D721Med (cell line): ENCODE measurements at places on chromosomes 12 and 14.

- DNase-seq, result no peak
Observed at GRCh38 chr14:87898301-87898700, 94.7 kb downstream of the GALC start.

- no peak for DNase-seq
Observed at GRCh38 chr12:107525719-107526554, 159.7 kb upstream of the PWP1 start.

GRCh38 chr14:81454572-81455218 is 54.6 kb upstream of the STON2 start:
- DNase-seq, result no peak

DNA sequence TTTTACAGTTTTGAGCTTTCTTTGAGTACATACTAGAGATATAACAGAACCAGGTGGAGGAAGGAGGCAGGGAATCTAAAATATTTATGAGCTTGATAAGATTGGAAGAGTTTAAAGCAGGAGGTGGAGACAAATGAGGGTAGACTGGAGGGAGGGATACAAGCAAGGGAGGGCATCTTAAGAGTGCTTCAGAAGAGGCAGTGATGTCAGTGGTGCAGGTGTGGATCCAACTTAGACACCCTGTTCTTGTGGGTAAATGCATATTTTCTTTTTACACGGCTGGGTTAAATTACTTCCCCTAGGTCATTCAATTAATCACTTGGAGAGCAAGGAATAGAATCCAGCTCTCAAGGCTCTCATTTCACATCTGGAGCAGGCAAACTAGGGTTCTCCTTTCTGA is 146.1 kb upstream of the LRIG3 start:
- no peak for DNase-seq

- DNase-seq, result no peak
Observed at GRCh38 chr12:66603461-66603860, 75.4 kb downstream of the GRIP1 start.

DNA sequence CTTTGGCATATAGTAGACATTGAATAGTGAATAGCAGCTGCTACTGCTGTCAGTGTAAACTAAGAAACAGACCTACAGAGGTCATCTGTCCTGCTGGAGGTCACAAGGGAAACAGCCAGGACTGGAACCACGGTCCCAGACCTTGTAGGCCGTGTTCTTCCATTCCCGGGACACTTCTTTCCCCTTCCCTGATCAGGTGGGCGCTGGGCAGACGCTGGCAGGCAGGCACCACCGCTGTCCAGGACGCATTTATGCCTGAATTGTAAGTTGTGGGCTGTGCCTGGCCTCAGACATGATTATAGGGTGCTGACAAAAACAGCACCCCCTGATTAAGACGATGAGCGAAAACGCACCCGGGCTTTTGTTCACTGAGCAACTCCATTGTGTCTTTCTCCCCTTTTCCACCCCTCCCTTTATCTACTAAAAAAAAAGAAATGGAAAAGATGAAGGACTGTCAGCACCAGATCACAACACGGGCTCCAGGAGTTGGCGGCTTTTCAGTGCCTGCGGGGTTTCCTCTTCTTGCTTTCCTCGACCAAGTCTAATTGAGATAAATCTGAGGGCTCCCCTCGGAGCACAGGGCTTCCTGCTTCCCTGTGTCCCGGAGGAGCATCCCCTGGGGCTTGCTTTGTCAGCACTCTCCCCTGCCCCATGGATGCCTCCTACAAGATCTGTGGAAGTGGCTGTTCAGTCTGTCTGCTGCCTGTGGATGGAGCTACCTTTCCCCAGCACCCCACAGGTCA is 80.6 kb downstream of the TSPAN9 start:
- no peak for DNase-seq

- no peak for DNase-seq
Observed at GRCh38 chr14:29242755-29243754, 476.5 kb downstream of the FOXG1 start.

- DNase-seq, result no peak
Observed at GRCh38 chr12:72110937-72111650, 161.1 kb upstream of the TRHDE start.

DNA sequence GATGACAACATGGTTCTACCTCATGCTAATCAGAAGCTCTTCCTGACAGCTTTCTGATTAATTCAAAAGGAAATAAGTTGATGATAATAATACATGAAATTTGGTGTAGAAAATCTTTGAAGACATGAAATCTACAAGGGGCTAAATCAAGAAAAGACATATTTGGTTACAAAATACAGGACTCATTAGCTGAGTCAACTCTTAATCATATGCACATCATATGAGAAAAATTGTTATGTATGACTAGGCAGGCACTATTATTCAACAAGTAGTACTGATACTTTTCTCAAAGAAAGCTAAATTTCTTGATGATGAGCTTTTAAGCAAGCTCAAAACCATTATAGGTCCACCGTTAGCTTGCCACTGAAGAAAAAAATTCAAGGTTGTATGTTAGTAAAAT is 7.1 kb downstream of the ABCC9 start:
- DNase-seq, result no peak

- DNase-seq, result no peak
Observed at GRCh38 chr14:95541932-95542930, 7.4 kb downstream of the GLRX5 start.

DNA sequence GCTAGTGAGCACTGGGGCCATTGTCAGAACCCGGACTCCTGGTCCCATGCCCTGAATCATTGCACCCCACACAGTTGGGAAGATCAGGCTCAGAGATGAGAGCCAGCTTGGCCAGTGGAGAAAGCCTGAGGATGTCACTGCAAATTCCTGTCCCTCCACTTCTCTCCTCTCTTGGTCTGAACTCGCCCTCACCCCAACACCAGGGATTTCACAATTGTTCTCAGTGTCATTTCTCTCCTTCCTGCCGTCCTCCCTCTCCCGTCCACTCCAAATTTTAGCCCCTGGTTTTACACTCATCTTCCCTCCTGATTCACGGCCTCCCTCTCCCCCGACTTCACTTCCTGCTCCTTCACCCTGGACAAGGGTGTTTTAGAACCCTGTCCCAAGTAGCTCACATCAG is 11.1 kb downstream of the KRT75 start:
- DNase-seq, result no peak

- DNase-seq, result no peak
Observed at GRCh38 chr12:4302881-4303280, 18.1 kb upstream of the TIGAR start.

DNA sequence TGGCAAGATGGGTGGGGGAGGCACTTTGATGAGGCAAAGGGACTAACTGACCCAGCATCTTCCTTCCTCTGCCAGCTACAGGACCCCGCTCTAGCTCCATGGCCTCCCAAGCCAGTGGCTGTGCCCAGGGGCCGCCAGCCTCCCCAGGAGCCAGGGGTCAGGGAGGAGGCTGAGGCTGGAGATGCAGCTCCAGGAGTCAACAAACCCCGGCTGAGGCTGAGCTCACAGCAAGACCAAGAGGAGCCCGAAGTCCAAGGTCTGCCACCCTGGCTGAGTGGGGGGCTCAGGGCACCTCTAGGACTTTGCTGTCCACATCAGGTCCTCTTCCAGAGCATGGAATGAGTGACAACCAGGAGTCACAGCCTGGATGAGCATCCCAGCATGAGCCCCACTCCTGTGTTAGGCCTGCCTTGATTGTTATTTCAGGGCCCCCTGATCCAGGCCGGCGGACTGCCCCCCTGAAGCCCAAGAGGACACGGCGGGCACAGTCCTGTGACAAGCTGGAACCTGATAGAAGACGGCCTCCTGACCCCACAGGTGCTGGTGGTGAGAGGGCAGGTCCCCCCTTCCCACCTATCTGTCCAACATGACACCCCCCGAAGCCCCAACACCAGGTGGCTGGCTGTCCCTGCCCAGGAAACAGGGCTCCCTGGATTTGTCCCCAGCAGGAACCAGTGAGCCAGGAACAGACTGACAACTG is 2.5 kb upstream of the CPNE6 start:
- peak; percentile 9 for DNase-seq

- no peak for DNase-seq
Observed at GRCh38 chr12:5170844-5171243, 127.2 kb downstream of the KCNA5 start.

DNA sequence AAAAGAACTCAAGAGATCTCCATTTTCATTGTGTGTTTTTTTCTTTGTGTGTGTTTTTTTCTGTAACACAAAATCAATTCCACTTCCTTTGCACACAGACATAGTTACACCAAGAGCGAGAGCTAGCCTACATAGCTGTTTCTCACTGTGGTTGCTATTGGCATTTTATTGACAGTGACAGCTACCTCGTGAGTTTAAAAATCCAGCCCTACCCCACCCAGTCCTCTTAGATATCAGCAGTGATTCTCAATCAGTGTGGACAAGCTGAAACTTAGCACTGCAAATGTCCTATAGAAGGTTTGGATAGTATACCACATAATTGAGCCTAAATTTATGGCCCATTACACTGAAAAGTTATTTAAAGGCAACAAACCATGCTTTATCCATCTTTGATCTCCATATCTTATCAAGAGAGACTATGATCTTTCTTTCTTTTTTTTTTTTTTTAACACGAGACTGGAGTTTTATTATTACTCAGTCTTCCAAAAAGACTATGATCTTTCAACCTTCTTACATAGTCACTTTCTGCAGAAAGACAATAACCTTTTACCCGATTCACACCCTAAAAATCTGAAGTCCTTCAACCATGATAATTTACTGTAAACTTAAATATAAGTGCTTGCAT is 46.8 kb downstream of the ATP2B1 start:
- DNase-seq, result no peak

- DNase-seq, result no peak
Observed at GRCh38 chr14:105071326-105071725, 6.1 kb upstream of the GPR132 start.

DNA sequence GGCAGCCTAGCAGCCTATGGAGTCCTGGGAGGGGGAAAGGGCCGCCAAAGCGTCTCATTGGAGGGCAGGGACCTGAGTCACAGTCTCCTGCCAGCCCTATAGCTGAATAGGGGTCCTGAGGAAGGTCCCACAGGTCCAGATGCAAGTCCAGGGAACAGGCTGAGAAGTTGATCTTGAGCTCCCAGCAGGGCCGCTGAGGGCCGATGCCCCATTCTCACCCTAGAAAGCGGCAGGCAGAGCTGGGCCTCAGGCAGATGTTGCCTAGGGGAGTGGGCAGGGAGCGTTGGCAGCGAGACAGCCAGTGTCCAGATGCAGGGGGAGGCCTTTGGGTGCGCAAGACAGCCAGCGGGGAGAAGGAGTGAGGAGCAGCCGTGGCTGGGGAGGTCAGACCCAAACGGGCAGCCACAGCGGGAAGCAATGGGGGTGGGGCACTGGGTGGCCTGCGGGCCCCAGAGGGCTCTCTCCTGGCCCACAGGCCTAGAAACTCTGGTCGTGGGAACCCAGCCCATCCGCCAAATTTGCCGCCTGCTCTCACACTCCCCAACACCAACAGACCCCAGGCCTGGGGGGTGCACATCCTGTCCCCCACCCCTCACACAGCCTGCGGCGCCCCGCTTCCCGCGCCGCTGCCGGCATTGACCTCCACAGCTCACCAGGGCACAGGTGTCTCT is 1.1 kb downstream of the HDAC7 start:
- DNase-seq, result no peak

GRCh38 chr12:49631336-49631907 is 8.1 kb downstream of the PRPF40B start:
- no peak for DNase-seq

GRCh38 chr12:39239490-39240486 is 203.1 kb downstream of the KIF21A start:
- DNase-seq, result no peak

DNA sequence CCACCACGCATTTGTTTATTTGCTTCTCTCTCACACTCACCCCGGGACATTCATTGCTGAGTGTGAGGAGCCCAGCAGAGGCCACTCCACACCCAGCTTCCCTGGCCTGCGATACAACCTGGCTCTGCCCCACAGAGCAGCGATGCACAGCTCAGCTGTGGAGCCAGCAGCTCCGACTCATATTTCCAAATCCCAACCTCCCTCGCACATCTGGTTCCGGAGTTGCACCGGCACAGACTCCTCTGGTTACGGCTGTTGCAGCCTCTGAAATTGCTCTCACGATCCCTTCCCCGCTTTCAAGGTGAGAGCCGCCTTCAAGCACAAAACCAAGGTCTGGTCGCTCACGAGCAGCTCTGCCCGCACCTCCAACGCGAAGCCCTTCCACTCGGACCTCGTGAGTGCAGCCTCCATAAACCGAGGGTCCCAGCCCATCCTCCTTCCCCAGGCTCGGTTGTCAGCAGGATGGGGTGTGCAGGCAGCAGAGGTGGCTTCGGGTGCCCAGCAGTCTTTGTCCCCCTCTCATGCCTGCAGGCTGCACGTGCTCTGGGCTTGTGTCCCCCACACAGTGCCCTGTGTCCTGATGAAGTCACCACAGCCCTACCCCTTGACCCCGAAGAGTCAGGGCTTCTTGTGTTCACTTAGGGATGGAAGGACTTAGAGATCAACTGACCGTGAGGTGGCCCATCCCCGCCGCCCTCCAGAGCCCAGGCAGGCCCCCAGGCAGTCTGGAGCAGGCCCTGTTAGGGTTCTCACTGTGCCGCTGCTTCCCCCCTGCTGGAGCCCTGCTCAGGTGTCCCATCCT is 184.3 kb downstream of the ADGRD1 start:
- DNase-seq, result no peak

GRCh38 chr12:12408265-12408690 is 51.4 kb downstream of the BORCS5 start:
- DNase-seq, result no peak

DNA sequence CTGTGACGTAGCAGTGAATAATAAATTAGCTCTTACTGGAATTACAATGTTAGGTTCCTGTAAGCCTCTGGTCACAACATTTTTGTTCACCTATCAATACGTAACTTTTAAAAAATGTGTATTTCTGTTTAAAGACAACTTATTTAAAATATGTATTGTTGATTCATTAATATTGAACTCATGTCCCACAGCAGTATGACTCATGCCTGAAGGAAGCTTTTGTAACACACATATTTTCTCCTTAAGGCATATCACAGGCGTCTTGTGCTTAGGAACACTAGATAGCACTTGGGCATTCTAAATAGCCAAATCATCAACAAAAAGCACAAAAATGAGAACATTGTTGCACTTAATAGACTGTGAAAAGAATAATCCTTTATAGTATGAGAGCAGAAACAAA is 92.5 kb downstream of the GPHN start:
- DNase-seq, result no peak

DNA sequence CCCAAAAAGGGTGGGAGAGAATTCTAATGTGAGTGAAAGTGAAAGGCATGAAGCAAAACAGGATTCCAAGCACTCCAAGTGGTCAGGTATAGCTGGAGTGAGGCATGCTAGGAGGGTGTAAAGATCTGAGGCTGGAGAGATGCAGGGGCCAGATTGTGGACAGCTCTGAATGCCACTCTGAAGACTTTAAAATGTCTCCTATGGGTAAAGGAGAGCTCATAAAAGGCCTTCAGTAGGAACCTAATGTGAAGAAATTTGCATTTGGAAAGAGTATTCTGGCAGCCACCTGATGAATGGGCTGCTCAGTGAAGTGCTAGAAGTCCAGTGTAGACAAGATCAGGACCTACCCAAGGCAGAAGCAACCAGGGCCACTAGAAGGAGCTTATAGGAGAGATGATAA is 68.9 kb downstream of the DNAI7 start:
- DNase-seq, result no peak

- DNase-seq, result no peak
Observed at GRCh38 chr12:128820723-128821432, 2.9 kb downstream of the SLC15A4 start.

- no peak for DNase-seq
Observed at GRCh38 chr12:113216027-113216426, 5.2 kb upstream of the TPCN1 start.
